ENCODE measurements at places on chromosomes 2 and 18.

DNA sequence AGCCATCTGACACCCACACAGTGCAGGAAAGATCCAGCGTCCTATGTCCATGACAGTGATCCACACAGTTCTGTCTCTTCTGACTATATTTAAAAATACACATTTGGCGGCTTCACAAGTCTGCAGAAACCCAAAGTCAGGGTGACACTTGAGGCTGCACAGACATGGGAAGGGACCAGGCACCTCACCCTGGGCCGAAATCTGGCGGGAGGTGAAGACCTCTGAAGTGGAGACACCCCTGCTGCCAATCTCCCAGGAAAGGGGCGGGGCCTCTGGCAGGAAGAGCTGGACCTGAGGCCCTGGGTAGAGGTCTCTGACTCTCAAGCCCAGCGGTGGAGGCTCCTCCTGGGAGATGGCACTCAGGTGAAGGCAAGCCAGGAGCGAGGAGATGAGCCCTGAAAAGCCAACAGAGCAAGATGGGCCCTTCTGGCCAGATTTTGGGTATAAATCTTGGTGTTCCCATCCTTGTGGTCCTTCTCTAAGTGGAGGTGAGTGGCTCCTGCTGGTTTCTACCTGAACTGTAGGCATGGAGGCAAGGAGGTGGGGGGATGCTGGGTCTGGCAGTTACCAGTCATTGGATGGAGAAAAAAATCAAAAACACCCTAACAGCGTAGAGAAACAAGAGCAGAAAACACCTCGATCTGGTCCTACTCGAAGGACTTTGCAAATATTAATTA lies 248.4 kb downstream of the HDAC4 start:
- DNase-seq: no peak

DNA sequence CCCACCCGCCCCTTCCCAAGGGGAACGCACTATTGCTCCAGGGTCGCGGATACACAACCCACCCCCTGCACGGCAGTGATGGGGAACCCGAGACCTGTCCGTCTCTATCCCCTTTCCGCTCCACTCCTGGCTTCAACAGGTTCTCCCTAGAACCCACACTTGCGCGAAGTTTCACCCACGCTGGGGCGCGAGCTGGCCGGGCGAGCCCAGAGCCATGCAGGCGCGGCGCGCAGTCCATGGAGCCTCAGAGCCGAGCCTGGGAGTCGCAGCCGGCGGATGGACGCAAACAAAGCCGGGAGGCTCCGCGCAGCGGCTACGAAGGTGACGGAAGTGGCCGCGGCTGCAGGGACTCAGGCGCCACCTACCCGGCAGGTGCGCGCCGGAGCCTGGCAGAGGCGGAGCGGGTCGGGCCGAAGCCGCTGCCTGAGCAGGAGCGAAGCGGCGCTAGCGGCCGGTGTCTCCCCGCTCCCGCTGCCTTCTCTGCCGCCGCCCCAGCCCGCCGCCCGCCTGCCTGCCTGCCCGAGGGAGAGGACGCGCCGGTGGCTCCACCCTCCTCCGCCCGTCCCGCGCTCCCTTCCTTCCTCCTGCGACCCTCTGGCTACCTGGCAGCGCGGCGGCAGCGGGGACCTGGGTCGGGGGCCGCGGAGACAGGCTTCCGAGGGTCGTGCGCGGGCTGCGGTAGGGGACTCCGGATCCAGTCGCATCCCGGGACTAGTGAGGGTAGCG lies 14.0 kb downstream of the ALPG start:
- DNase-seq: peak; percentile 65

- DNase-seq: no peak
Measured at GRCh38 chr2:221153226-221153625, 418.9 kb downstream of the EPHA4 start.

GRCh38 chr2:215657844-215658243 lies 222.0 kb upstream of the FN1 start:
- DNase-seq: no peak

DNA sequence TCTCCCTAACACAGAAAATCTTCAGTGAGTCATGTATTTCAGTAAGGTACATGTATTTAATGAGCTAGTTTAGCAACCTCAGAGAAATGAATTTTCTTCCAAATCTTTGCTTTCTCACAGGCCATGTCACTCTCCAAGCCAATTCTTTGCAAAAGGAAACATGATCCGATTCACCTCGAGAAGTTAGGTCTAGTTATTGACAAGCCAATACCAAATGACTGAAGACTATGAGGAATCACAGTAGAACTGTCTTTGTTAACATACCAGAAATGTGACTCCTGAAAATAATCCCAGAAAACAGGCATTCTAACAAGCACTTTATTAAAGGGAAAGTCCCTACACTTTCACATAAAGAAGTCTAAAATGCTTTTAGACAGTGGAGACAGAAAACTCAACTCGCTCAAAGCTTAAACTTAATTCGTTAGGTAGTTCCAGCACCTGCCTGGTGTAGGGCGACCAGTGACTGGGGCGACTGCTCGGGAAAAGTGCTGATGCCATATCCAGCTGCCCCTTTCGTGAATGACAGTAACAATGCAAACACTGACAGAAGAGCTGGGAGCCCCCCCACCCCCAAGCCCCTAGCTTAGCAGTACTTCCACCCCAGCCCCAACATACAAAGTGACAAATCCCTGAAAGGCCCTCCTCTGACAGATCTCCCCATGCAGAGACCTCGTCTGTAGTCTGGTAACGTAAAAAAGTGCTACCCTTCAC lies 1.8 kb downstream of the MEMO1 start:
- no peak for DNase-seq

DNA sequence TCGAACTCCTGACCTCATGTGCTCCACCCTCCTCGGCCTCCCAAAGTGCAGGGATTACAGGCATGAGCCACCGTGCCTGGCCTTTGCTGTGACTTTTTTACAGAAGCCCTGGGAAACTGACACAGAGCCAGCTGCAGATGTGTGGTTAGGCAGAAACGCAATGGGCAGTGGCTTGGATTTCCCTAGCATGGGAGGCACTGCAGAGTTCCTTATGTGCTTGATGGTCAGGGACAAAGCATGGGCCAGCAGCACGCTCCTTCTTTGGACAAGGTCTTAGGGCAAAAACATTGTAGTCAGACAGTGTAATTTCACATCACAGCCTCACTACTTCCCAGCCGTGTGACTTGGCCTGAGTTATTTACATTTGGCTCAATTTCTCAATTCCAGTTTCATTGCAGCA lies 153.9 kb downstream of the RNF144A start:
- DNase-seq: no peak

DNA sequence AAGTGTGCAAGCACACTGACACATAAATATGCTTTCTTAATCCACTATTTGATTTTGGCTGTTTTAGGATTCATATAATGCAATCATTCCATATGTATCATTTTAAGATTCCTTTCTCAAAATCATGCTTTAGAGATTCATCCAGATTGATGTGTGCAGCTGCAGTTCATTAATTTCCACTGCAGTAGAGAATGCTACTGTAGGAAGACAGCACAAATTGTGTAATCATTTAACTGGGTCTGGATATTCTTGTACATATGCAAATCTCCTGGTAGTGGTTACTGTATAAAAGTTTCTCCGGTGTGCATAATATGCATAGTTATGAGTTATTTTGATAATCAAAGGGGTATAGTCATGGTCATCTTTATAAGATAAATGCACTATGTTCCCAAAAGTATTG lies 502.5 kb upstream of the ACVR2A start:
- no peak for DNase-seq

DNA sequence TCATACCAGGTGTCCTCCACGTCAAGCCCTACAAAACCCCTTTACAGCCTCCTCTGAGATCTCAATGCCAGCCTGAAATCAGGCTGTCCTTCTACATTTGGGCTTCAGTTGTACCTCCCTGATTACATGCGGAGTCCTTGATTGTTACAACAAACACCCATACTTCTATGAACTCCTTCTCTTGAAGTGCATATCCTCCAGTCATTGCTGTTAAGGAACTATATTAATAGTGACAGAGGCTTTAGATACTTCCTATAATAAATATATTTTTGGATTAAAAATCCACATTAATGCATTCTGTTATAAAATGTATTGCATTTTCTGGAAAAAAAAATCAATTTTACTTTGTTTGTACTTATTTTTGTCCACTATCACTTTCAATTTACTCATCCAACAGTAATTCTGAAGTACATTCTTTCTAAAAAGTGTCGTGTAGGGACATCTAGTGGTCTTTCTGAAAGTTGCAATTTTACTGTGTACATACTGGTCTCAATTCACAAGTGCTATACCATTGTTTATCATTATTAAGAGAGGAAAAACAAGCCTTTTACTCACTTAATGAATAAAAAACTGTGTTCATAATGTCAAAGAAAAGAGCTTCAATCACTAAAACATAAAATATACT lies 316.4 kb downstream of the DSEL start:
- no peak for DNase-seq

DNA sequence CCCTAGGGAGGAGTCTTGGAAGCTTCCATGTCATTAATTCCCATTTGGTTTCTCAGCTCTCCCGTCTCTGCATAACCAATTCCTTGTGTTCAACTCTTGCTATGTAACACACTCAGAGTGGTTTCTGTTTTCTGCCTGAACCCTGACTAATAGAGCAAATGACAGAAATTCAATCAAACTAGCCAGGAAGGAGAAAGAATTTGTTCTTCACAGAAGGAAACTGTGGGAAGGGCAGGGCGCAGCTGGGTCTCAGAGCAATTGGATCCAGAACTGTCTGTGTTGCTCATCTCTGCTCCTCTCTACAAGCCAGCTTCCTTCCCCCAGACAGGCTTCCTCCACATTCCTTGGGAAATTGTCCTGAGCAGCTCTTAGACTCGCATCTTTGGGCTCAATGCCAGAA lies 269.8 kb downstream of the TNS1 start:
- no peak for DNase-seq

DNA sequence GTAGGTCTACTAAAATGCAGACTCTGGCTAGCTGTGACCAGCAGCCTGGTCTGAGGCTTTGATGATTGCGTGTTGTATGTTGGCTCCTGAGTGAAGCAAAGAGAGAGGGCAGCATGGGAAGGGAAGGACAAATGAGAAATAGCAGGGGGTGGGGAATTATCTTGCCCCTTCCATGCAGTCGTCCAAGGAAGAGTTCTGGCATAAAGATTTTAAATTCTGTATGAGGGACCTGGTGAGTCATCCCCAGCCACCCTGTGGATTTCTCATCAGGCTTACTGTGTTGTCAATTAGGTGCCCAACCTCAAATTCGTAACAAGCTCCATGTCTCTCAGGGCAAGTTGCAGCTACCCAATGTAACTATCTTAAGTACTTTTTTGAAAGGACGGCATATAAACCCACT lies 72.1 kb upstream of the NOSTRIN start:
- peak; percentile 37 for DNase-seq

GRCh38 chr2:24489465-24490180 lies 1.4 kb upstream of the NCOA1 start:
- DNase-seq: peak; percentile 38

Measured in H9 (cell line).